ENCODE measurements at places on chromosomes 5 and 9.
A peak's percentile ranks its signal among the peaks of the same experiment; 100 is the strongest.

- no peak for DNase-seq
These were observed 26.7 kb upstream of the XPA start for GRCh38 chr9:97723819-97724218.

DNA sequence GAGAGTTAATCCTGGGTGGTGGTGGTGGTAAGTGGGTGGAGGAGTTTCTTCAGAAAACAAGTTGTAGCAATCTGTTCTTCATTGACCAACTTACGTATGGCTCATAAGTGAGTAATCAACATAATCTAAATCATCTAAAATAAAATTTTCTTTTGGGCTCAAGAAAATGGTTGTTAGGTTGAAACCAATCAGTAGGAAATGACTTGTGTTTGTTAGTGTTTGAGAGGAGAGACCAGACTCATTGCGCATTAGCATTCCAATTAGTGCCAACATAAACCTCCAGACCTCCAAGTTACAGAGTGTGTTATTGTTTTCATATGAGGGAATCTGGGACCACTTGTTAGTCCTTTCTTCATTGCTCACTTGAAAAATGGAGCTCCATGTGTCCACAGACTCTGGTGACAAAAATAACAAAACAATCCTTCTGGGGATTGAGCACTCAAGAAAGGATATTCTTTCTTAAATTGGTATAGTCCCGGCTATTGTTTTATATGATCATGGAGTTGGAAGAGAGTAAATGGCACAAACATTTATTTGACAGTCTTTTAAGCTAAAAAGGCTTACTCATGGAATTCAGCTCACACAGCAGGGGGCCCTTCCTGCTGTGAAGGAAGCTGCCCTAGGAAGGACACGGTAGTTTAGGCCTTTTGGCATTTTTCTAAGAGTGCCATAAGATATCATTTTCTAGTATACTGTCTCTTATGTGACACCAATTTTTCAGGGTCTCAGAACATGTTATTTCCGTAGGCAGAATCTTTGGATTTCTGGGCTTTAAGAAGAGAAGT is 441.1 kb downstream of the EBF1 start:
- no peak for DNase-seq

DNA sequence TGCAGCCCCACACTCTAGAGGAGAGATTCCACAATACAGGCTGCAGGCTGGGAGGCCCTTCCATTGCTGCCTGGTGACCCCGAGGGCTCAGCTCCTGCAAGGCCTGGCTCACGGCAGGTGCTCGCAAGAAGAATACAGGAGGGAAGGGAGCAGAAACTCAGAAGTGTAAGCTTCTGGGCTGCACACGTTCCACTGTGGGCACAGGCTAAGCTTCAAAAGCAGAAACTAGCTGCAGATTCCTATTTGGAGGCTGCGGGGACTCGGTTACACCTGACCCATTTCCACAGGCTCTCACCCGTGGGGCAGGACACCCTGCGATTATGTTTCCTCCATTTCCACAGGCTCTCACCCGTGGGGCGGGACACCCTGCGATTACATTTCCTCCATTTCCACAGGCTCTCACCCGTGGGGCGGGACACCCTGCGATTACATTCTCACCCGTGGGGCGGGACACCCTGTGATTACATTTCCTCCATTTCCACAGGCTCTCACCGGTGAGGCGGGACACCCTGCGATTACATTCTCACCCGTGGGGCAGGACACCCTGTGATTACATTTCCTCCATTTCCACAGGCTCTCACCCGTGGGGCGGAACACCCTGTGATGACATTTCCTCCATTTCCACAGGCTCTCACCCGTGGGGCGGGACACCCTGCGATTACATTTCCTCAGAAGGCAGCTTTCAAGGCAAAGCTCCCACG is 10.3 kb downstream of the LPCAT1 start:
- DNase-seq: peak; percentile 42

DNA sequence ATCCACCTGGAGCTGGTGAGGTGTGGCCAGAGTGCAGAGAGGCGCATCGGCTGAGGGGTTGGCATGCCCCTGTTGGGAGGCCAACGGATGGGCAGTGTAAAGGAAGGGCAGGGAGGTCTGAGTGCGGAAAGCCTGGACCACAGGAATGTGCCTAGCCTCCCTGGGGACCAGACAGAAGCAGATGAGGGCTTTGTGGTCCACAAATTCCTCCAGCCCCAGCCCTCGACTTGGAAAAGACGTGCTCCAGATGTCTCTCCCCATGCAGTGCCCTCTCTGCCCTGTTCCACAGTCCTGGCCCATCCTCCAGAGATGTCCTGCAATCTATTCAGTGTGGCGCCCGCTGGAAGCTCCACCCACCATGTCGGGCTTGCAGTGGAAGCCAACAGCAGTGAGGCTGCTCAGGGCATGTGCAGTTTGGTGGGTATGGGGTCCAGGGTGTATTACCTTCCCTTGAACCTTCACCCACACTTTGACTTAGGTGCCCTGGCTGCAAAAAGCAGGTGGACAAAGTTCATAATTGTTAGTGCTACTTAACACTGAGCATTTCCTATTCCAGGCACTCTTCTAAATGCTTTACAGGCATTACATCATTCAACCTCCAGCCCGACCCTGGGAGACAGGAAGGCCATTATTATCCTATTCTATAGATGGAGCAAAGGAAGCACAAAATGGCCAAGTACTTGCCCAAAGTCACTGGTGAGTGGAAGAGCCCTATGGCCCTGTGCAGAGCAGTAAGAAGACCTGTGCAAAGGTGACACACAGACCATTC is 120.2 kb upstream of the SLC25A48 start:
- DNase-seq: no peak

DNA sequence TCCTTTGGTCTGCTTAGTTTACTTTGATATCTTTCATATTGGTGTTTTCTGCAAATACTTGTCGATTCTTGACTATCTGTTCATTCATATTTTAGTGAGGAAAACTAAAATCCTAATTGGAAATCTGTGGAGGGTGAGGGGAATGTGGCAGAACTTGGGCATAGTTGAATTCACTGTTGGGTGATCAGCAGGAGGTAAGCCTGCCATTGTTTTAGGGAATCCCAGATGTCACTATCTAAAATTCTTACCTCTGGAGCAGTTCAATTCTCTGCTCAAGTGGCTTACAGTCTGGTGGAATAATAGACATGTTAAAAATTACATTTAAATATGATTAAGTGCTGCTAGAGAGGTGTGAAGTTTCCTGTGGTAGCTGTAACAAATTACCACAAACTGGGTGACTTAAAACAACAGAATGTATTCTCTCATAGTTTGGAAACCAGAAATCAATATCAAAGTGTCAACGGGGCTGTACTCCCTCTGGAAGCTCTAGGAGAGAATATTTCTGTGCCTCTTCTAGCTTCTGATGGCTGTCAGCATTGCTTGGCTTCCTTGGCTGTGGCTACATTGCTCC is 90.3 kb upstream of the GCNT4 start:
- no peak for DNase-seq

- no peak for DNase-seq
These were observed 131.3 kb upstream of the SLC28A3 start for GRCh38 chr9:84471816-84472215.
